ENCODE measurements at places on chromosomes 13 and 19. TPM values are rescaled to one million over a fixed set of nuclear protein-coding genes. Genes with fewer than 3 reads are reported as not detected.

Gene RFXAP
- total RNA-seq, result 10.0 TPM

Gene PTH2
- not detected for total RNA-seq

Gene ZNF329
- 19.6 TPM for total RNA-seq

Gene ADAT3
- 1.4 TPM for total RNA-seq

Gene ZNF563
- total RNA-seq, result 8.4 TPM

Gene ZNF555
- total RNA-seq, result 14.8 TPM

Gene CDC42EP5
- 31.4 TPM for total RNA-seq

Gene RNF17
- not detected for total RNA-seq

Gene SERP2
- total RNA-seq, result 2.6 TPM

Gene IGSF23
- not detected for total RNA-seq

Gene IFNL1
- total RNA-seq, result not detected

Gene SYT3
- 0.16 TPM for total RNA-seq

Gene EPS8L1
- 3.0 TPM for total RNA-seq

Gene DKKL1
- not detected for total RNA-seq

All from urinary bladder (tissue), 4 donors.